ENCODE measurements at places on chromosomes 6 and 20.

- no peak for DNase-seq
These were observed 3.8 kb upstream of the CHD6 start for GRCh38 chr20:41621971-41622370.

DNA sequence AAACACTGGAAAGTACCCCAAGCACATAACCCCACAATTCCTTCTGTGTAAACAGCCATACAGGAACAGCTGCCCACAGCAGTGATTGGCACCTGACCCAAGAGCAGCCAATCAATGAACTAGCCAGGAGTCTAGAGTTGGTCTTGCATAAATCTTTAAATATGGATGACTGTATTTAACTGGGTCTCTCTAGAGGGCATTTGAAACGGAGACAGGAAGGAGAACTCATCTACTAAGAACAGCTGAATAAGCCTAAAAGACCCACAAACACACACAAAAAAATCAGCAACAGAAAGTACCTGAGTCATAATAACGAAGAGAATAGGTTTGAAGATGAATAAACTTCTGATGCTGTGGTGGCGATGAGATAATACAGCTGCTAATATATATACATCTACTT is 49.0 kb upstream of the ASF1A start:
- no peak for DNase-seq

DNA sequence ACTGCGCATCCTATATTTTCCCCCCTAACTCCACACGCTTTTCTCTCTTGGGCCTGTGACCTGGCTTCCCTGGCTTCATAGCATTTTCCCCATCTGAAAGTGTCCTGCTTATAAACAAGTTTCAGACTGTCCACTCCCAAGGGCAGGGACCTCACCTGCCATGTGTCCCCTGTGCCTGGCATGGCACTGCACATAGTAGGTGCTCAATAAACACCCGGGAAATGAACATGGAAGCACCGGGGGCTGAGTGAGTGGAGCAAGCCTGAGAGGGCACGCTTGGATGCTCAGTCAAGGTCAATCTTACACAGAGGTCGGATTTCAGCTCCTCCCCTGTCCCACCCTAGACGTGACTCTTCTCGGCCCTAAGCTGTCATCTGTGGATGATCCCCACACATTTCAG is 96.9 kb downstream of the NFATC2 start:
- DNase-seq, result no peak

DNA sequence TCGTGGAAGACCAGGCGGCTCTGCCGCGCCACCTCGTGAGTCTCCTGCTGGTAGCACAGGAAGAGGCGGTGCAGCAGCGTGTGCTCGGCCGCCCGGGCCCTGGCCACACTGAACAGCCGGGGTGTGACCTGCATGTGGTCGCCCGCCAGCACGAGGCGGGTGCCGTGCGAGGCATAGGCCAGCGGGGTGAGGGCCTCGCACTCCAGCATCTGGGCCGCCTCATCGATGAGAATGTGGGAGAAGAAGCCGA is 7.0 kb downstream of the HELZ2 start:
- DNase-seq, result no peak

DNA sequence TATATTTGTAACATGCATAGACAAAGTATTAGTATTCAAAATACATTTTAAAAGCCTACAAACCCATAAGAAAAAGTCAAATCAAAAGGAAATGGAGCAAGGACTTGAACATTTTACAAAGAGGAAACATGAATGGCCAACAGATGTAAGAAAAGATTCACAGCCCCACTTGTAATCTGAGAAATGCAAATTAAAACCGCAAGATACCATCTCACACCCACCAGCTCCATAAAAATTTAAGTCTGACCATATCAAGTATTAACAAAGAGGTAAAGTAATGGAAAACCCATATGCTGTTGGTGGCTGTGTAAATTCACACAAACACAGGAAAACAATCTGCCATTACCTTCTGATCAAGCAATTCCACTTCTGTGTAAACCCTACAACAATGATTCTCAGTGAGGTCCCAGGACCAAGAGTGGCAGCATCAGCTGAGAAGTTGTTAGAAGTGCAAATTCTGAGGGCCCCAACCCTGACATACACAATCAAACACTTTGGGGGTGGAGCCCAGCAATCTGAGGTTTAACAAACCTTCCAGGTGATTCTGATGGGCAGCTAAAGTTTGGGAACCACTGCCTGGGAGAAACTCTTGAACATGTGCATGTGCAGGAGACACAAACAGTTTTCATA is 30.9 kb downstream of the BCL2L1 start:
- DNase-seq, result no peak

GRCh38 chr6:40440053-40440452 is 147.1 kb downstream of the LRFN2 start:
- DNase-seq, result no peak

- DNase-seq, result no peak
These were observed 36.6 kb upstream of the F13A1 start for GRCh38 chr6:6357032-6357431.

DNA sequence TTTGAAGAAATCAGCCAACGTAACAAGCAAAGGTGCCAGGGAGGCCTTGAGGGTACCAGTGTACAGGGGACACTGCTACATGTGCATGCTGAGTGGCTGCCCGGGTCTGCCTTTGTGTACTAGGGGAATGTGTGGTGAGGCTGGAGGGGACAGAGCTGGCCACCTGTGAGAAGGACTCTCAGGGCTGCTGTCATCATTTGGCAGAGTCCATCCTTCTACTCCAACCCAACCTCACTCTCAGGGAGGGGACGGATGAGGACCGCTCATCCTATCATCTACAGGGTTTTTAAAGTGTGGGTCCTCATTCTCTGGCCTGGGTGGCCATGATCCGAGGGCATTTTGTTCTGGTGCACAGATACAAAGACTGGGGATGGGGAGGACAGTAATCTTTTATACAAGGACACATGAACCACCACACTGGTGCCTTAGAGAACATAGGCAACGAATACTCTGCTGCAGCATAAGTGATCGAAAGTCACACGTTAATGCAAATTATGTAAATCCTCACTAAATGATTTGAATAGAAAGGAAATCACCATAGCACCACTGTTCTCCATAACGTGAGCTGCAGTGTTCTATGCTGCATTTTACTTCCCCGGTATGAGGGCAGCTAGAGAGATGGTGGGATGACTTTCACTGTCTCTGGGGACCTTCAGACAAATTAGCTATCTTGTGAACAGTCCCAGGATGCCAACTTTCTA is 181.4 kb downstream of the GMPR start:
- no peak for DNase-seq

DNA sequence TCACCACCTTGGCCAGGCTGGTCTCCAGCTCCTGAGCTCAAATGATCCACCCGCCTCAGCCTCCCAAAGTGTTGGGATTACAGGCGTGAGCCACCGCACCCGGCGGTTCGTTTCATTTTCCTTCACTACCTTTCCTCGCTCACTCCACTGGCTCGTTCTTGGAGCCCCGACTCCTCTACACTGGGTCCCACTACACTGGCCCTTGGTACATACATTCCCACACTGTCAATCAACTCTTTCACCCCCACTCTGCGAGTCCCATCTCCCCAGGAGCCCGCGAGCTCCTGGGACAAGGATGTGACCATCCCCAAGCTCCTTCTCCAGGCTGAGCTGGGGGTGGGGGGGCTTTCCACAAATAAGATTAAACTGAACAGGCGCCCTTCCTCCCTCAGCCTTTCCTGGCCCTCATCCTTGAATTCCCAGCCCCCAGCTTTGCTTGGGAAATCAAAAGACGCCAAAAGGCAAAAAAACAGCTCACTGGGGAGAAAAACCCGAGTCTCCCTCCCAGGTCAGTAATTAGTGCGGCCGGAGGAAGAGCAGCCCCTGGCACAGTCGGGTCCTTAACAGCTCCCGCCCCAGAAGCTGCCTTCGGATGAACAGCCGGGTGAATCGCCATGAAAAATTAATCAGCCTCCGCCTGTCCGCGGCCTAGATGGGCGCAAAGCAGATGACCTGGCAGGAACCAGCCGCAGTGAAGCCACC is 42.8 kb upstream of the LY86 start:
- DNase-seq, result no peak

Data from NCI-H1105 treated with DMSO at 0.1 percent for 48 hours (cell line).